ENCODE measurements at places on chromosomes 3 and 15.
A peak's percentile ranks its signal among the peaks of the same experiment; 100 is the strongest.

DNA sequence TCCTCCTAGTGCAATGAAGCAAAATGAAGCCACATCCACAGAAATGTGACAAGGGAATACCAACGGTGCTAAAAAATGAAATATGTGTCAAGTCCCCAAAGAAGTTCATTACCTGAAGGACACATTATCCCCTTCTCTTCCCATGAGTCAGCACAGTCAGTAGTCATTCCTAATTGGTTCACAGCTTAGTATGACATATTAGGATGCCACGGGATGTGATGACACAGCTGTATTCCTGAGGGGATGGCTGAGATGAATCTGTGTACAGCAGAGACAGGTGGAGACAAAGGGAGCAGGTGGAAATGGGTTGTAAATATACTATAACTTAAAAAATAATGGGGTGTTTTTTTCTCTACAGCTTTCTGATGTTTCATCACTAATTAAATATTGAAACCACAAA, 273.4 kb downstream of the ARRDC4 start:
- H3K4me3 ChIP-seq, result no peak overlapping the region
- no peak overlapping the region for H3K27ac ChIP-seq

- no peak overlapping the region for H3K4me3 ChIP-seq
- H3K36me3 ChIP-seq, result no peaks in the 10 kb centered on the region
- DNase-seq, result no peak
- H3K27me3 ChIP-seq, result no peaks in the 10 kb centered on the region
- no peaks in the 10 kb centered on the region for H3K4me1 ChIP-seq
Observed at GRCh38 chr3:23580096-23580713, 225.6 kb upstream of the UBE2E1 start.

DNA sequence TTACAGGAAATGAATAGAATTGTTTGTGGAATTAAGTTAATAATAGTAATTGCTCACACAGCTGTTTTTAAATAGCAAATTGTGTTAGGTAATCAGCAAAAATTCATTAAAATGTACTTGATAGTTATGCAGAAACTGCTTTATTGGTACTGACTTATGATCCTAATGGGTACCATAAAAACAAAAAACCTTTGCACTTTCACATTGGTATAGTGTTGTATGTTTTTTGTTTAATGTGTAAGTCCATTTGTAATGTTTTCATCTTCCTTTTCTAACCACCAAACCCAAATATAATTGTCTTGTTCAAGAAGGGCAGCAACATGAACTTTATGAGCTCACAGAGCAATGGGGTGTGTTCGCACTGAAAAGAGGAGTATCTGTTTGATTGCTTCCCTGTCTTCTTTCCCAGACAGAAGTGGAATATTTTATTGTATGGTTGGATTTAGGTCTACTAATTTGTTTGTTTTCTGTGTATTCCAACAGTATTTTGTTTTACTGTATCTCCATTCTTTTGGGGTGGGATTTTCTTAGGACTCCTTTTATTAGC, 135.8 kb downstream of the TCF12 start:
- H3K27me3 ChIP-seq, result no peaks in the 10 kb centered on the region
- H3K4me3 ChIP-seq, result no peak overlapping the region
- no peak for DNase-seq

GRCh38 chr3:53126601-53127000, 3.6 kb downstream of the RFT1 start:
- H3K27me3 ChIP-seq, result no peaks in the 10 kb centered on the region
- peaks cover 44% of the 10 kb centered on the region for H3K36me3 ChIP-seq
- H3K27ac ChIP-seq, result no peak overlapping the region

DNA sequence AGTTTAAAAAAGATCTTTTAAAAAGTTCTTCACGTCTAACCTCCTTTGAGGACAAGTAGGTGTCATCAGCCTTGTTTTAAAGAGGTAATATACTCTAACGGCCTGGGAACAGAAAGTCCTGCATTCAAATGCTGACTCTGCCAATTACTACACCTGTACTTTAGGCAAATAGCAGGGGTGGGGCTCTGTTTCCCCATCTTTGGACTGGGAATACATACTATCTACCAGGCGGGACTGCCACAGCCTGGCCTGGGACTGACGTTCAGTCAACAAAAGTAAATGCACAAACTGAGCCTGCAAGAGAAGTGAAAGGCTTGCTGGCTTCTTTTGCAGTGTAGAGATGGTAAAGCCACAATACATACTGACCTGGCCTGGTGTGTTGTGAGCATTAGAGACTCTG, 107.6 kb upstream of the SPATA12 start:
- no peak overlapping the region for H3K4me3 ChIP-seq
- no peaks in the 10 kb centered on the region for H3K4me1 ChIP-seq
- no peak for DNase-seq
- H3K36me3 ChIP-seq, result no peaks in the 10 kb centered on the region
- H3K27me3 ChIP-seq, result no peaks in the 10 kb centered on the region

DNA sequence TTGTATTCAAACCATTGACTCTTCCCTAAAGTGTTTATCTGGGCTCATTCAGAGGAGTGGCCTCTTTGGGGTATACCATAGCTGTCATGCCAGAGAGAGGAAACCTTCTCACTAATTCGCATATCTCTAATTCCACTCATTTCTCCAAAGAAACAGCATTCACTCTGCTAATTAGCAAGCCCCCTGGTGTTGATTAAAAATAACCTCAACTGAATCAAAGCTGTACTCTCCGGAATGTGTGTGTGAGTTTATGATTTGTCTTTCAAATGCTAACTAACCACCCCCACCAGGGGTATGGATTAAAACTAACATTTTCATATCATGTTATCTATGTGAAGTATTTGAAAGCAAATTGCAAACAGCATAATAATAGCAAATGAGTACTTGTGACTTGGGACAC, 45.5 kb downstream of the PAQR5 start:
- no peak overlapping the region for H3K4me3 ChIP-seq
- H3K27ac ChIP-seq, result no peak overlapping the region
- no peaks in the 10 kb centered on the region for H3K4me1 ChIP-seq
- no peaks in the 10 kb centered on the region for H3K36me3 ChIP-seq
- no peaks in the 10 kb centered on the region for H3K27me3 ChIP-seq

DNA sequence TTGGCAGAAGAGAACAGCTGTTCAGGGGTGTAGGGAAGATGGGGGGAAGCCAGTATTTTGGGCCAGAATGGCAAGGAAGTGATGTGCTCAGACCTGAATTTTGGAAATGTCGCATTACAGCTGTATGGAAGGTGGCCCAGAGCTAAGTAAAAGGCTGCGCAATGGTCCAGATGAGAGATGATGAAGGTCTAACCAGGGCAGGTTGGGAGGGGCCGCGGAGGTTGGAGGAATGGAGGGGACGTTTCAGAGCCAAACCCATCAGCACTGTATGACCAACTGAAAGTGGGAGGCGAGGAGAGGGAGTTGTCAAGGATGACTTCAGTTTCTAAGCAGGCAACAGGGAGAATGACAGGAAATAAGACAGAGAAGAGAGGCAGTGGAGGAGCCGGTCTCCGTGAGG, 60.8 kb downstream of the ADCY5 start:
- DNase-seq, result no peak
- no peak overlapping the region for H3K4me3 ChIP-seq
- peaks cover 45% of the 10 kb centered on the region for H3K27me3 ChIP-seq

GRCh38 chr3:66907136-66907535, 91.0 kb upstream of the KBTBD8 start:
- H3K4me3 ChIP-seq, result no peak overlapping the region
- no peaks in the 10 kb centered on the region for H3K4me1 ChIP-seq
- H3K27ac ChIP-seq, result no peak overlapping the region
- H3K36me3 ChIP-seq, result no peaks in the 10 kb centered on the region
- no peaks in the 10 kb centered on the region for H3K27me3 ChIP-seq
- no peak for DNase-seq

GRCh38 chr3:192812743-192813383, 85.5 kb upstream of the FGF12 start:
- H3K27me3 ChIP-seq, result no peaks in the 10 kb centered on the region
- no peak overlapping the region for H3K4me3 ChIP-seq
- H3K27ac ChIP-seq, result no peak overlapping the region
- no peaks in the 10 kb centered on the region for H3K36me3 ChIP-seq
- DNase-seq, result no peak

- no peak overlapping the region for H3K4me3 ChIP-seq
- no peaks in the 10 kb centered on the region for H3K4me1 ChIP-seq
- no peaks in the 10 kb centered on the region for H3K36me3 ChIP-seq
- H3K27ac ChIP-seq, result no peak overlapping the region
- no peaks in the 10 kb centered on the region for H3K27me3 ChIP-seq
Observed at GRCh38 chr15:39581793-39582285, 960 bp downstream of the THBS1 start.

DNA sequence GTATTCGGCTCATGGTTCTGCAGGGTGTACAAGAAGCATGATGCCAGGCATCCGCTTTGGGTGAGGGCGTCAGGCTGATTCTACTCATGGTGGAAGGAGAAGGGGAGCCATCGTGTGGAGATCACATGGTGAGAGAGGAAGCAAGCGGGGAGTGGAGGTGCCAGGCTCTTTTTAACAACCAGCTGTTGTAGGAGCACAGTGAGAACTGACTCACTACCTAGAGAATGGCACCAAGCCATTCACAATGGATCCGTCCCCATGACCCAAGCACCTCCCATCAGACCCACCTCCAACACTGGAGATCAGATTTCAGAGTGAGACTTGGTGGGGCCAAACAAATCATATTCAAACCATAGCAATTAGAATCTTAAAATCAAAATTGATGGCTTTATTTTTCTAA, 259.8 kb upstream of the CTDSPL start:
- H3K4me3 ChIP-seq, result no peak overlapping the region
- no peaks in the 10 kb centered on the region for H3K36me3 ChIP-seq

GRCh38 chr15:85531083-85531482, 150.7 kb downstream of the AKAP13 start:
- H3K27me3 ChIP-seq, result no peaks in the 10 kb centered on the region
- H3K27ac ChIP-seq, result no peak overlapping the region
- no peak for DNase-seq
- peaks cover 7% of the 10 kb centered on the region for H3K36me3 ChIP-seq
- peaks cover 9% of the 10 kb centered on the region for H3K4me1 ChIP-seq

- H3K27ac ChIP-seq, result no peak overlapping the region
- no peaks in the 10 kb centered on the region for H3K36me3 ChIP-seq
- no peak for DNase-seq
Observed at GRCh38 chr3:84893211-84893610, 65.6 kb upstream of the CADM2 start.

DNA sequence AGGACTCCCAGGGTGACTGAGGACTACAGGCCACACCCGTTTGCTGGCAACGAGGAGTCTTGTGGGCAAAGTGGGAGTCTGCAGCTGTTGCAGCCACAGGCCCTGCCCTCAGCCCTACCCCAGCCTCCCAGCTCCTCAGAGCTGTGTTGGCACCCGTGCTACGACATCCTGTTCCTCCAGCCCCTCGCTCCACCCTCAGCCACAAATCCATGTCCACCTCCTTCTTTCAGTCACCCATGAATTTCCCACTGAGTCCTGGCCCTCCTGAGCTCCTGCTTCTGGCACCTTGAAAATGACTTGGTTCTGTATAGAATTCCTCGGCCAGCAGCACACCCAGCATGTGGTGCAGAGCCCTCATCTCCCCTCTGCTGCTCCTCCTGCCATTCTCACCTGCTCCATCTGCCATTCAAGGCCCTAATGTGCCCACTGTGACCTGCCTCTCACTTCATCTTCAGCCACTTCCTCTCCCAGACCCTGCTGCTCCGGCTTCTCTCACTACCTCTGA, 20.9 kb upstream of the VILL start:
- H3K36me3 ChIP-seq, result no peaks in the 10 kb centered on the region
- no peak overlapping the region for H3K4me3 ChIP-seq
- DNase-seq, result no peak
- peaks cover 4% of the 10 kb centered on the region for H3K27me3 ChIP-seq
- no peaks in the 10 kb centered on the region for H3K4me1 ChIP-seq
- H3K27ac ChIP-seq, result no peak overlapping the region

DNA sequence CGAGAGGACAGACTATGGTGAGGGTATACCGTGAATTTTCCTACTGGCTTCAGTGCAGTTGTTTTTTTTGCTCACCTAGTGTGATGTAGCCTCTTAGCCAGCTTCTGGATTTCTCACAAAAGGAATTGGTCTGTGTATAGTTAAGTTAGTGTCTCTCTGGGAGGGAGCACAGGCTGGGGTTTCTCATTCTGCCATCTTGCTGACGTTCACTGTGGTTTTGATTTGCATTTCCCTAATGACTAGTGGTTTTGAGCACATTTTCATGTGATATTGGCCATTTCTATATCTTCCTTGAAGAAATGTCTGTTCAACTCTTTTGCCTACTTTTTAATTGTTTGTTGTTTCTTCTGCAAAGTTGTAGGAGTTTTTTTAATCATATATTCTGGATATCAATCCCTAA, 2.2 kb upstream of the CD86 start:
- DNase-seq, result no peak
- H3K4me1 ChIP-seq, result no peaks in the 10 kb centered on the region
- no peaks in the 10 kb centered on the region for H3K36me3 ChIP-seq
- H3K27me3 ChIP-seq, result no peaks in the 10 kb centered on the region

- H3K4me3 ChIP-seq, result no peak overlapping the region
- H3K27me3 ChIP-seq, result no peaks in the 10 kb centered on the region
- DNase-seq, result no peak
- H3K36me3 ChIP-seq, result peaks cover 7% of the 10 kb centered on the region
Observed at GRCh38 chr15:85116494-85116893, 134.8 kb downstream of the PDE8A start.

- DNase-seq, result no peak
- no peaks in the 10 kb centered on the region for H3K27me3 ChIP-seq
- peaks cover 10% of the 10 kb centered on the region for H3K36me3 ChIP-seq
- no peak overlapping the region for H3K4me3 ChIP-seq
- peaks cover 36% of the 10 kb centered on the region for H3K4me1 ChIP-seq
- no peak overlapping the region for H3K27ac ChIP-seq
Observed at GRCh38 chr3:9781551-9781950, 10.7 kb downstream of the TADA3 start.

- no peaks in the 10 kb centered on the region for H3K36me3 ChIP-seq
- DNase-seq, result no peak
- no peak overlapping the region for H3K4me3 ChIP-seq
- H3K27ac ChIP-seq, result no peak overlapping the region
Observed at GRCh38 chr3:36032180-36033047, 347.9 kb upstream of the STAC start.

DNA sequence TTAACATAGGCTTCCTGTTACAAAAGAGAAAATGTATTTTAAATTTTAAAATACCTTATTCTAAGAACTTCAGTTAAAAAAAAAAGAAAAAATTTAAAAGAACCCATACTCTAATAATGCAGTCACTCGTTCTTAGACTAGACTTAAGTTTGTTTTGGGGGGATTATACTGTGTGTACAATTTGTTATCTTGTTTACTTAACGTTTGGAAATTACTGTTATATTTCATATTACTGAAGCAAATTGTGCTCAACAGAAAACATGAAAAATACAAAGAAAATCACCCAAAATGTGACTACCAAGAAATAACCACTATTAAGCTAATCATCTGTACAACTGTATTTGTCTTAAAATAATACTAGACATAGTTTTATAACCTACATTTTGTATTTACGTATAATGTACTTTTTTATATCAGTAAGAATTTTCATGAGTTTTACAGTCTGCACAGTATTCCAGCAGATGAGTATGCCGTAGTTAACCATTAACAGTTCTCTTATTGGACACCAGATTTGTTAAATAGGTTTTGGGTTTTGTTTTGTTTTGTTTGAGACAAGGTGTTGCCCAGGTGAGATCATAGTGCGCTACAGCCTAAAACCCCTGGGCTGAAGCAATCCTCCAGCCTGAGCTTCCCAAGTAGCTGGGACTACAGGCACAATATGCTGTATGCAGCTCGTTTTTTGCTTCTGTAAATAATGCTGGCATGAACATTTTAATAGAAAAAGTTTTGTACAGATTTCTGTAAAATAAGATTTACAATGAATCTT, 88.8 kb upstream of the CHD2 start:
- no peaks in the 10 kb centered on the region for H3K27me3 ChIP-seq
- no peak for DNase-seq
- peaks cover 35% of the 10 kb centered on the region for H3K4me1 ChIP-seq
- H3K36me3 ChIP-seq, result no peaks in the 10 kb centered on the region
- H3K27ac ChIP-seq, result peak overlapping the region; percentile 100

GRCh38 chr15:25694239-25694584, 168.9 kb downstream of the ATP10A start:
- H3K27me3 ChIP-seq, result no peaks in the 10 kb centered on the region
- no peak overlapping the region for H3K27ac ChIP-seq
- no peak for DNase-seq

Measured in T-cell (primary cell).